Thyroid gland (tissue), 4 donors: ENCODE measurements at places on chromosomes 2 and 18. TPM values are rescaled to one million over a fixed set of nuclear protein-coding genes. Genes with fewer than 3 reads are reported as not detected.

GRCh38 chr2:143226714-143227541 is 97.7 kb downstream of the ARHGAP15 start:
- H3K27me3 ChIP-seq = no peaks in the 10 kb centered on the region
- no peaks in the 10 kb centered on the region for H3K4me1 ChIP-seq
- no peaks in the 10 kb centered on the region for H3K36me3 ChIP-seq

GRCh38 chr2:112703684-112704083 is 17.1 kb upstream of the NT5DC4 start:
- DNase-seq = no peak
- no peaks in the 10 kb centered on the region for H3K36me3 ChIP-seq
- H3K4me3 ChIP-seq = no peak overlapping the region
- H3K27me3 ChIP-seq = no peaks in the 10 kb centered on the region
- no peaks in the 10 kb centered on the region for H3K4me1 ChIP-seq

GRCh38 chr2:102111823-102112222 is 30.7 kb upstream of the IL1R1 start:
- peak overlapping the region; percentile 70 for H3K27ac ChIP-seq
- H3K27me3 ChIP-seq = no peaks in the 10 kb centered on the region
- H3K36me3 ChIP-seq = no peaks in the 10 kb centered on the region
- H3K4me1 ChIP-seq = peaks cover 84% of the 10 kb centered on the region
- no peak overlapping the region for H3K4me3 ChIP-seq

DNA sequence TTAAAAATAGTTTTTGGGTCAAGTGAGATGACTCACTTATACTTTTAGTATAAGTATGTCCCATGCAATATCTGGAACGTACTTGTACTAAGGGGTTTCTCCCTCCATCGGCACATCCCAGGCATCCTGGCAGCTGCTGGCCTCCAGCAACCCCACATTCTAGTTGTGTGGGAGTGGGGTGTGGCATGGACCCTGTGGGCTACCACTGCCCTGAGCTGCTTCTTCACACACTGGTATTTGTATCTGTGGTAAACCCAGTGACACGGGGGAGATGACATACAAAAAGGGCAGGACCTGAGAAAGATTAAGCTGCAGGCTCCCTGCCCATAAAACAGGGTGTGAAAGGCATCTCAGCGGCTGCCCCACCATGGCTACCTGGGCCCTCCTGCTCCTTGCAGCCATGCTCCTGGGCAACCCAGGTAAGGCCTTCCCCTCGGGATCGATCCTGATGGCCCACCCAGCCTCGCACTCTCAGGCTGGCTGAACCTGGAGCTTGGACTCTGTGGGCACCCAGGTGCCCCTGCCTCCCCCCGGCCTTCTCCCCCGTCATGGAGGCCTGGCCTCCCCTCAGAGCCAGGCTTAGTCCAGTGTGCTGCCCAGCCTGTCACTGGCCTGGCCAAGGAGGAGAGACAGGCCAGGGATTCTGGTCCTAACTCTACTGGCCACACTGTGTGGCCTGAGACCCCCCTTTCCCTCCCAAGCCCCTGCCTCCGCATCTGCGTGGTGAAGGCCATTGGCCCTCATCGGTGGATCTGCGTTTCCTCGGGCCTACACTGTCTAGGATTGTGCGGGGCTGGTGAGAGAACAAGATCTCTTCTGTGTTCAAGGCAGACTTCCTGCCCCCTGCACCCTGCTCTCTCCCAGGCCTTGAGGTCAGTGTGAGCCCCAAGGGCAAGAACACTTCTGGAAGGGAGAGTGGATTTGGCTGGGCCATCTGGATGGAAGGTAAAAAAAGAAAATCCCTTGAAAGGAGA is at the start of gene GNLY:
Gene GNLY, plus strand, starts transcription at position 307 of the 974 bp plus-strand sequence. Its CDS starts 61 bp downstream, at position 368.
- no peaks in the 10 kb centered on the region for H3K4me1 ChIP-seq
- no peaks in the 10 kb centered on the region for H3K27me3 ChIP-seq
- no peaks in the 10 kb centered on the region for H3K36me3 ChIP-seq
- H3K4me3 ChIP-seq = no peak within 1 kb of the TSS
- no peak within 1 kb of the TSS for H3K27ac ChIP-seq

DNA sequence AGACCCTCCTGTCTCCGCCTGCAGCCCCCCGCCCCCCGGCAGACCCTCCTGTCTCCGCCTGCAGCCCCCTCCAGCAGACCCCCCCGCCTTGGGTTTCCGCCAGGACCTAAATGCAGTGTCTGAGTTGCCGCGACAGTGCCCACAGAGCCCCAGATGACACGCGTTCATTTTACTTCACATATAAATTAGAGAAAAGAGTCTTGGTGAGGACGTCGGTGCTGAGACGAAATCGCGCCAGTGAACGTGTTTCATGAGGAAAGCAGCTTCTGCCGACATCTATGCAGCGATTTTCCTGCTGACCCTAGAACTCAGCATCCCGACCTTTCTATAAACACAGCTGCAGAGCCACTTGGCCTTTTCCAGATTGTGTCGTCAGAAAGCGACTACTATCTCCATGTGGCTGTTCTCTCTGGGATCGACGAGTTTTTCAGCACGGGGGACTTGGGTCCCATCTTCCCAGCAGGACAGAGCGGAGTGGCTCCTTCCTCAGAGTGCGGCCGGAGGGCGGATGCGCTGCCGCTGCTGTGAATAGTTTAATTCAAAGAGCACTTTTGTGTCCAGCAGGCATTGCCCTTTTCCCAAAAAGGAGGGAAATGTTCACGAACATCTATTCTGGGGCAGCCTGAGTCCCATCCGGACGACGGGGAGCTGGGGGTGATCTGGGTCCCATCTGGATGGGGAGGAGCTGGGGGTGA is 136.7 kb downstream of the NFATC1 start:
- H3K27ac ChIP-seq = no peak overlapping the region
- H3K4me3 ChIP-seq = no peak overlapping the region
- peak; percentile 3 for DNase-seq

DNA sequence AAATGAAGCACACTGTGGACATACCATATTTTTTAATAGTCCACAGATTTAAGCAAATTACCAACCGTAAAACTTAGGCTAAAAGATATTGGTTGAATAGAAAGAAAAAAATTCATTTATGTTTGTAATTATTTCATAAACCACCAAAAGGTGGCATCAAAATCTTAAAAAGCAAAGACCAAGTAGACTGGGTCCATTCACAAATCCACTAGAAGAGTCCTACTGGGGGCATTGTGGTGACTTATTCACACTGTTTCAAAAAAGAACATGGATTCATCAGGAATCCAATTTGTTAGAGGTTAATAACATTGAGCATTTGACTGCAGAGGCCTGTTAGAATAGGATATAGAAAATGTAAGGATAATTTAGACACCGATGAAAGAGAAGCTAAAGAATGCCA is 194.9 kb upstream of the KYNU start:
- H3K27me3 ChIP-seq = no peaks in the 10 kb centered on the region
- H3K4me3 ChIP-seq = no peak overlapping the region
- DNase-seq = no peak
- H3K4me1 ChIP-seq = no peaks in the 10 kb centered on the region
- H3K27ac ChIP-seq = no peak overlapping the region

GRCh38 chr2:12556762-12557161 is 160.0 kb upstream of the TRIB2 start:
- no peaks in the 10 kb centered on the region for H3K4me1 ChIP-seq
- H3K36me3 ChIP-seq = no peaks in the 10 kb centered on the region
- H3K4me3 ChIP-seq = no peak overlapping the region
- no peak for DNase-seq
- no peak overlapping the region for H3K27ac ChIP-seq
- no peaks in the 10 kb centered on the region for H3K27me3 ChIP-seq

DNA sequence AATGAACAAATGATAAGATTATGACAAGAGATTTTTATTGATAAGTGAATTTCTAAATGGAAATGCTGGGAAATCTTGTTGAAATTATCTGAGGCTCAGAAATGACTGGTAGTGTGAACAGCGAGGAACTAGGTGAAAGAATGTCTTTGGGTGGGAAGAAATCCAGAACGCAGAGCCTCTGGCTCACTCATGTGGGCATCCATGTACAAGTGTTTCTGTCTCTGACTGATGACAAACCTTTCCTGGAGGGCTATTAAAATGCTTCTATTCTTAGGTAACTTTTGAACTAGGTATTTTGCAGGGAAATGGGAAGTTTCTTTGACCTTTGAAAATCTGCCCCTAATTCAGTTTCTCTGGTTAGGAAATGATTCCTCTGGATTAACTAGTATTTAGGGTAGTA is 598.6 kb downstream of the SLC4A3 start:
- no peaks in the 10 kb centered on the region for H3K36me3 ChIP-seq
- no peak overlapping the region for H3K27ac ChIP-seq
- no peak overlapping the region for H3K4me3 ChIP-seq
- H3K4me1 ChIP-seq = no peaks in the 10 kb centered on the region
- no peak for DNase-seq

GRCh38 chr2:119849838-119850565 is 90.3 kb downstream of the PTPN4 start:
- H3K36me3 ChIP-seq = no peaks in the 10 kb centered on the region
- H3K27ac ChIP-seq = peak overlapping the region; percentile 40
- H3K27me3 ChIP-seq = no peaks in the 10 kb centered on the region
- peaks cover 8% of the 10 kb centered on the region for H3K4me1 ChIP-seq

DNA sequence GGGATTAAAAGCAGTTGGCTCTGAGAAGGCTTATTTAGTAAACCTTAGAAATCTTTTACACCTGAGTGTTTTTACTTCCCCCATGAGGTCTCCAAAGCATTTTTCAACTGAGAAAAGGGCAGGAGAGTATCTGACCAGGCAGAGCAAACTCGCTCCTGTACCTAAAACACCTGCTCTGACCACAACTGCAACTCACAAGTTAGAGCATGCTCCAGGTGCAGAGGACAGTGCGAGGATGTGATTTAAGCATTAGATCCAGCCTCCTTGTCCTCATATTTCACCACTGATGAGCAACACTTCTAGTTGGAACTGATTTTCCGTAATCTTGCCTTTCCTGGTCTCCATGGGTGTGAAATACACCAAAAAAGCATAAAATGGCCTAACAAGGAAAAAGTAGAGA is 34.5 kb upstream of the TBC1D8 start:
- H3K27ac ChIP-seq = no peak overlapping the region
- H3K36me3 ChIP-seq = no peaks in the 10 kb centered on the region
- H3K4me3 ChIP-seq = no peak overlapping the region
- H3K27me3 ChIP-seq = no peaks in the 10 kb centered on the region
- no peaks in the 10 kb centered on the region for H3K4me1 ChIP-seq
- no peak for DNase-seq

- no peak for DNase-seq
- H3K36me3 ChIP-seq = no peaks in the 10 kb centered on the region
- H3K4me1 ChIP-seq = no peaks in the 10 kb centered on the region
- no peak overlapping the region for H3K27ac ChIP-seq
These were observed 44.5 kb upstream of the ASPRV1 start for GRCh38 chr2:70005752-70006446.

NDUFB3 gene
- total RNA-seq = 91.8 TPM

ARHGAP15 gene
- 10.8 TPM for total RNA-seq

CACNB4 gene
- total RNA-seq = 3.0 TPM

SH3RF3 gene
- total RNA-seq = 2.8 TPM
